Activated T-cell treated with anti-CD3 and anti-CD28 coated beads, Interleukin-2, amount 50 U/mL, for 24 hours (primary cell): ENCODE measurements at places on chromosomes 12 and 14.
A peak's percentile ranks its signal among the peaks of the same experiment; 100 is the strongest.

GRCh38 chr12:106170285-106170684 is 31.5 kb upstream of the NUAK1 start:
- no peak for DNase-seq

DNA sequence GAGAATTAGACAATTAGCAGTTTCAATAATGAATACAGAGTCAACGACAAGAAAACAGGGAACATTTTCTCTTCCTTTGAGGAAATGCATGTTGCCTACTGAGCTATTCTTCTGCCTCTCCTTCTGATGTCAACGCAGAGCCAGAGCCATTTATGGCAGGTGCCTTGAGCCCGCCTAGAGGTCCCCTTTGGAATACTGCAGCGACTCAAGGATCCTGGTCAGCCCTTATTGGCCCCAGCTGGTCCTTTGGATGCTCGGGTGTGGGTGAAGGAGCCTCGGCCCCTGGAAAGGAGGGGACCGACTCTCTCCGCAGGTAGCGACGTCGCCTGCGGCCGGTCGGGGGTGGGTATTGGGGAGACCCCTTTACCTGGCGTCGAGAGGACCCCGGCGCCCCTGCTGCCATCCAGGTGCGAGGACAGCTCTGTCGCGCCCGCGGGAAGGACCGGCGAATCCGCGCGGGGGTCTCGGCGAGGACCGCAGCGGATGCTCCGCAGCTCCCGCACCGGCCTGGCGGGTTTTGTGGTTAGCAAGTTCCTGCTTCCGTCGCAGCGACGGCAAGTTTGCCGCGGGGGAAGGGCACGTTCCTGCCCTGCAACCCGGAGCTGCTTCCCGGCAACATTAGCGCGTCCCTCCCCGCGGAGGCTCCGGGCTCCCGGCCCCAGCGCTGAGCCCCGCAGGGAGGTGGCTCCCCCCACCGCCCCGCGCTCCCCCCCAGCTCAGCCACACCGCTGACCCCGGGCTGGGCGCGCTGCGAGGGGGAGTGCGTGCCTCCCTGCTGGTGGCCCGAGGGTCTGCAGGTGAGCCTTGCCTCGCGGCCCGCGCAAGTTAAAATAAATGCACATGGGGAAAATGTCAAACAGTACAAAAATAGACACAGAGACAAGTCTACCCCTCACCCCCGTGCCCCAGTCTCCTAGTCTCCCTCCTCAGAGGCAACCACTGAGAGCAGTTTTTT is at the start of gene MANSC1:
Gene MANSC1, minus strand, starts transcription at position 532 of the 955 bp plus-strand sequence. CDS start 6,928 bp downstream, outside the sequence.
- peak; percentile 73 for DNase-seq

GRCh38 chr14:57189070-57189469 is 79.6 kb downstream of the EXOC5 start:
- no peak for DNase-seq

- DNase-seq = no peak
Measured at GRCh38 chr12:23528316-23528715, 421.2 kb downstream of the SOX5 start.

DNA sequence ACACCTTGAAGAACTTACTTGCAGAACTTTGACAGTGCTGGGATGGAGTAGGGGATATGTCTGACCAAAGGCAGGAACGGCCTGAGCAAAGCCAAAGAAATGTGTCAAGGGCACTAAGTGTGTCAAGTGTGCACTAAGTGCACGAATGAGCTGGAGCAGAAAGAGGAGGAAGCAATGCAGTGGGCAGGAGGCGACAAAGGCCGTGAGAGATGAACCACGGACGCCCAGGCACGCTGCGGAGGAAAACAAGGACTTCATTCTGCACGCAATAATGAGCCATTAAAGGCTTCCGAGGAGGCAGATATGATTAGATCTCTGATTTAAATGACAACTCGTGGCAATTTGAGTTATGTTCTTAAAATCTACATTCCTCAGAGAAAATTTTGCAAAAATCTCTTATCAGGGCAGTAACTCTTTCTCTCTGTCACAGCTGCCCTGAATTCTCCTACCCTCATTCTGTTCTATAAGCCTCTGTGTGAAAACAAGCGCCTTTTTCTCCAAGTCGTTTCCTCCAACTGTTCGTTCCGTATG is 25.3 kb downstream of the GRIN2B start:
- DNase-seq = no peak

DNA sequence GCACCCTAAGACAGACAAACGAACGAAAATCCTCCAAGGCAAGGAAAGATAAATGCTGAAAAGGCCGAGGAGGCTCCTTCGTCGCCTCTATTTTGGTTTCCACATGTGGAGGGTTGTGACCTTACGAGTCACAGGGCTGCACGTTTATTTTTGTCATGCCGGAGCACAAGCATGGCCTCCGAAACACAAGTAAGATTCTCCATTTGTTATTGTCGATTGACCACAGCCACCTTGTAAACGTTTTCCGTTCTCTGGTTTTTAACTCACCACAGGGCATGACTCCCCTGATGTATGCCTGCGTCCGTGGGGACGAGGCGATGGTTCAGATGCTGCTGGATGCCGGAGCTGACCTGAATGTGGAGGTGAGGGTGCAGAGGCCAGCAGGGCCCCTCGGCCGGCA is 73.1 kb upstream of the PWP1 start:
- DNase-seq = no peak

DNA sequence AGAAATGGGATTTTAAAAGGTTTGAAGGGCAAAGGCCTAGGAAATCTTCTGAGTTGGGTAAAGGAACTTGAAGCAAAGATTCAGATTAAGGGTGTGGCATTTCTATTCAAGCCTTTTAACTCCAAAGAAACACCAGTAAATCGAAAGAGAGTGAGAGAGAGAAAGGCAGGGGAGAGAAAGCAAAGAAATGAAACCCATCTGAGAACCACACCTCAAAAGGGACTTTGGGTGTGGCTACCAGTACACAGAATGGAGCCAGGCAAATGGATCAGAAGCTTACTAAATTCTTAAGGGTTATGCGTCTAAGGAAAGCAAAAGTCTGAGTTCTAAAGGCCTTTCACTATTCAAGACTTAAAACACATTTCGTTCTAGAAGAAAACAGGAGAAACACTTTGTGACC is 277.4 kb downstream of the BCL11B start:
- no peak for DNase-seq

DNA sequence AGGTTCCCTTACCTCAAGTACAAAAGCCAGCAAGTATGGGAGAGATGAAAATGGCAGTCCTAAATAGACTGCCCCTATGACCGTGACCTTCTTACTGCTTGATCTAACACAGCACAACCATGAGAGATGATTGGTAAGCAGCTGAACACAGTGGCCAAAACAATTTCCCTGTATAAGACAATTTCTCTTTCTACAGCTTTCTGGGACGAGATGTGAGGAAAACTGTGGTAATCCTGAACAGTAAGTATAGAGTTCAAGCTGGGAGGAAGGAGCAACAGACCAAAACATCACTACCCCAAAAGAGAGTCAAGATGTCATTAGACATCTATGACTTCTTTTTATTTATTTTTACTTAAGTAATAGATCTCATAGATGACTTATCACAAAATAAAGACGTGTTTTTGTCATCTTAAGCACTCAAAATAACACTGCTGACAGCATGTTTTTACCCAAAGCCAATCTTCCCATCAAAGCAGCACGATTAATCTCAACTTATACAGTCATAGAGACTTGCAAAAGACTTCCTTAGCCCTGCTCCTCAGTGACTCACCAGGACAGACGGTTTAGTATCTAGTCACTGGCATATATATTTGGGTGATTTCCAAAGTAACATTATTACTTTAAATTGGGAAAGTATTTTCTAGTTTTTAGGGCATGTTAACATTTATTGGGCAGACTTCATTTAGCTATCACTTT is 3.7 kb downstream of the TMEM52B start:
- no peak for DNase-seq

- no peak for DNase-seq
Measured at GRCh38 chr12:96211988-96212387, 17.8 kb downstream of the ELK3 start.

DNA sequence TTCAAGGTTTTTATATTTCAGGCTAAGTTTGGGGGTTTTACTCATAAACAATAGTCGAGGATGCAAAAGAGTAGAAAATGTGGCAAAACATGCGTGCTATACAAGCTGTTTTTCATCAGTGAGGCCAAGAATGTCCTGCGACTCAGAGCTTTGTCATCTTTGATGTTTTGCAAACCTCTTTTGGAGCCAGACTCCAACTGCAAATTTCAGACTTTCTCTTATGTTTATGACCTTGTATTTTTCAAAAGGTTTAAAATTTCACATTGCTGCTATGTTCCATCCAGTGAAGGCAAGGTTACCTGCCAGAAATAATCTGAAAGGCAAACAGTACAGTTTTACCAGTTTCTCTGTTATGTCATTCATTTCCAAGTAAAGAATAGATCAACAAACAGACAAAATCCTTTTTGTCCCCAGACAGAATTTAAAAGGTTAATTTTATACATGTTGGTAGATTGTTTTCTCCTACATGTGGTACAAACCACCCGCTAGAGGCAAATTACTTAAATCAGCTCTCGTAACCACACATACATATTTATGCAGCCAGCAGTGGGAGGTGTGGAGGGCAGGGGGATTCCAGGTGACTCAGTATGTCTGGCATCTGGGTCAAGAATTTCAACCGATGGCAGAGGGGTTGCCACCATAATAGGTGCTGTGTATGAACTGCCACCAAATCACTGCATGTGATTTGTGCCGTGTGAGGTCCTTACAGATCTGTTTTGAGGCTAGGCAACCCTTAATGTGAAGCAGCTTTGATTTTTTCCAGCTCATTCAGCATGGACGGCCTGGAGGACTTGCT is 119.8 kb upstream of the CPM start:
- DNase-seq = peak; percentile 60

GRCh38 chr14:71400871-71401321 is 493.6 kb downstream of the PCNX1 start:
- DNase-seq = no peak

GRCh38 chr12:27236498-27236897 is 7.6 kb upstream of the STK38L start:
- no peak for DNase-seq

- no peak for DNase-seq
Measured at GRCh38 chr12:77928078-77928477, 97.4 kb downstream of the NAV3 start.

- DNase-seq = peak; percentile 67
Measured at GRCh38 chr12:53190108-53190729, 9.5 kb upstream of the CSAD start.

DNA sequence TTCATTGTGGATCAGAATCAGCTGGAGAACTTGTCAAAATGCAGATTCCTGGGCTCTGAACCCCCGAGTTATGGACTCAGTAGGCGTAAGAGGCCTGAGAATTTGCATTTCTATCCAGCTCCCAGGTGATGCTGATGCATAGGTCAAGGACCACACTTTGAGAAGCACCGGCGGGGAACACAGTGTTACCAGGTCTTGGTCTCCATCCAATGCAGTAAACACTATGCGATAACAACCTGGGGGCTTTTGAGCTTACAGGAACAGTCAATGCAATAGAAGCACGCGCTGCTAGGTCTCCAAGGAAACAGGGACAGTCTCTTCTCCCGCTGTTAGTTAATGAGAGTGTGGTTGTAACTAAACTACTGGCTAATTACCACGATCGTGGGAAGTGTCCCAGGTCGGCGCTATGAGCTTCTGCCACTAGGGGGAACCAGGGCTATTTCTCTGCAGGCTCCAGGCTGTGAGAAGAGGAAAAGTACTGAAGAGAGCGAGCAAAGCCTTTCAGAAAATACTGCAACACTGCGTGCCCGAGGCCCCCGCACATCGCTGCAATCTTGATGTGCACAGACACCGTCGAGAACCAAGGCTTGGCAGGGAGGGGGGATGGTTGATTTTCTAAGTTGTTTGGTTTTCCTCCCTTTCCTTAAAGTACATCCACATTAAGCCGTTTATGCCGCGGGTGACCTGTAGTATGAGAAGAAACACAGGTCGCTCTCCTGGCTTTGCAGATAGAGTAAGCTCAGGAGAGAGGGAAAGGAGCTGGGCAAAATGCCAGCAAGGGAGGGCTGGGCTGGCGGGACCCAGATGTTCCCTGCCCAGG is 52.0 kb upstream of the KCNA1 start:
- peak; percentile 81 for DNase-seq

DNA sequence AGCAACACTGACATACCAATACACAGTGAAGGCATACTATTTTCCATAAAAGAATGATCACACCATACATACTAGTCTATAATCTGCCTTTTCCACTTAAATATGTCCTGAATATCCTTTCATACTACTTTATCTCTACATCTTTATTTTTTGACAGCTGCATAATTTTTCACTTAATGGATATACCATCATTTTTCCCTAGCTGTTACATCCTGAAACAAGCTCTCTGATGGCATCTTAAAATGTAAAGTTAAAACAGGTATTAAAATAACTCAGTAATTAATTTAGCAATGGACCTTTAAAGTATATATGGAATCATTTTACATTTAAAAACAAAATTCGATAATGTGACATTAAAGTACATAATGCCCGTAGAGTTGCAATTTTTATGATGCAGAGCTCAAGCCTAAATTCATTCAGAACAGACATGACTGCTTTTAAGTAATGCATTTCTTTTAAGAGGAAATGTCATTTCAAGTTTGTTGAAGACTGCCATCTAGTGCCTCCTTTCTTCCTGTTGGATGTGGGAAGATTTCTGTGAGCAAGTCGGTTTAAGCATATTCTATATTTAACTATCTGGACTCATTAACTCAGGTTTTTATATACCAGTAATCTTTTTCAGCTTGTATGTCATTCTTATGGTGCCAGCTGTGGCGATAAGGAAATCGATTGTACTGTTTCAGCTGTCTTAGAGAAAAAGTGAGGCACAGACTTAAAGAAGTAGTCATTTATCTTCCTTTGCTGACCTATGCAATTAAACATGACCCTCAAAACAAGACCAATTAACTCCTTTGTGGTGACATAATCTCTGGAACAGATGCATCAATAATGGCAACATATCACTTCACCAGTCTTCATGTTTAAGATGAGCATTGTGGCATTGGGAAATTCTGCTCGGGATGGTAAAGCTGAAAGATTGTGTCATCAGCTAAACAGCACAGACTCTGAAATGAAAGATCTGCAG is 20.3 kb downstream of the PRICKLE1 start:
- no peak for DNase-seq

DNA sequence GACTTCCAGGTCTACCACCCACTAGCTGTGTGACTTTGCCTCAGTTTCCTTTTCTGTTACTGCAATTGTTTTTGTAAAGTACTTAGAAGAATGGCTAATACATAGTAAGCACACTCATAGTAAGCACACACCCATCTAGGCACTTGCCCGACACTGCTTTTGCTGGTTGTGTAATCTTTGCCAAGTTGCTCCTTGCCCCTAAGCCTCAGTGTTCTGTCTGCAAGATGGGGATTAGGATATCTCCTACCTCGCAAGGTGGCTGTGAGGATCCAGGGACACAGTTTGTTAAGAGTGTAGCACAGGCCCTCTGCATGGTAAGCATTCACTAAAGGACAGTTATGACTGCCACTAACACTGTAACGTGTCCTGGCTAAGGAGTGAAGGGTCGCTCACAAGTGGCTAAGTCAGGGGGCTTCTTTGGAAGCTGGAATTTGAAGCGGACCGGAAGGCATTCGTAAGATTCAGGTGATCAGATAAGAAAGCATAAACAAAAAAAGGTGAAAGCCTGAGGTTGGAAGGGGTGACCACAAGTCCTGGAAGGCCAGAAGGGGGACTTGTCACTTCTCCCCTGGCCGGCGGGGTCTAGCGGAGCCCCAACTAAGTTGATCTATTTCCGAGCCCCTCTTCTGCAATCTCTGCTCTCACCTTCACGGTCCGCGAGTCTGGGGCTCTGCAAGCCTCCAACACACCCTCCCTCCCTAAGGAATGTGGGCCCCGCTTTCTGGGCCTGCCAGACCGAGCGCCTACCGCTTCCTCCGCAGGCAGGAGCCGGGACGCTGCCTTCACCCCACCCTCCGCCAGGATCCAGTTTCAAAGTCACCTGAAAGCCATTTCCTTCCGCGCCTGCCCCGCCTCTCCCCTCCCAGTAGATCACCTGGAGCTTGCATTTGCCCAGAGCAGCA is 1.5 kb upstream of the PLEKHG3 start:
- DNase-seq = no peak

- DNase-seq = no peak
Measured at GRCh38 chr14:64215978-64216377, 78.2 kb downstream of the ESR2 start.
